ENCODE measurements at places on chromosomes 13 and 19.

GRCh38 chr19:57570707-57571106 is 8.0 kb downstream of the ZNF416 start:
- no peak for DNase-seq

DNA sequence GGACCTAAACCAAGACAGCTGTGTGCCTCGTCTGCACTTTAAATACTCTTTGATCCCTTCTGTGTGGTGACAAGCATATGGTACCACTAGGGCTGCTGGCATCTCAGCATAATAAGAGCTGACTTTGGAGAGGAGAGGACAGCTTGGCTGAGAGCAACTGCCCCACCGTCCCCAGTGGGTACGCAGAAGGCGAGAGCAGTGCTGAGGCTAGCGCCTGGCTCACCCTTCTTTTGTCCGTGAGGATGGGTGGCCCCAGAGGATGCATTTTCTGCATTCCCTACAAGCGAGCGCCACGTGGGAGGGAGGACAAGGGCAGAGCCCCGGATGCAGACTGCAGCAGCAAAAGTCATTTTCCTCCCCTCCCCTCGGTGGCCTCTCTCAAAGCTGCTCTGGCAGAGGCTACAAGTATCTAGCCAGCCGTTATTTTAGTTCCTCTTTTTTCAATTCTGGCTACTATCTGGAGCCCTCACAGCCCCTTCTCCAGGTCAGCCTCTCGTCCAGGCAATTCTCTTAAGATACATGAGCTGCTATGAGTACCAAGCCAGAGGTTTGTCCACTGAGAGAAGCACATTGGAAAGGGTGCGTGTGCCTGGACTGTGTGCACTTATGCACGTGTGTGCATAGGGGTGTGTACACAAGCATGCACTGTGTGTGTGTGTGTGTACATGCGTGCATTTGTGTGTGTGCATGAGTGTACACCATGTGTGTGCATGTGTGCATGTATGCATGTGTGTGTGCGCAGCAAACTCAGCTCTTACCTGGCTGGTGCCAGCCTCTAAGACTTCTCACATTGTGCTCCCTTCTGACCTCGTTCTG is 51.3 kb downstream of the RAB20 start:
- no peak for DNase-seq

DNA sequence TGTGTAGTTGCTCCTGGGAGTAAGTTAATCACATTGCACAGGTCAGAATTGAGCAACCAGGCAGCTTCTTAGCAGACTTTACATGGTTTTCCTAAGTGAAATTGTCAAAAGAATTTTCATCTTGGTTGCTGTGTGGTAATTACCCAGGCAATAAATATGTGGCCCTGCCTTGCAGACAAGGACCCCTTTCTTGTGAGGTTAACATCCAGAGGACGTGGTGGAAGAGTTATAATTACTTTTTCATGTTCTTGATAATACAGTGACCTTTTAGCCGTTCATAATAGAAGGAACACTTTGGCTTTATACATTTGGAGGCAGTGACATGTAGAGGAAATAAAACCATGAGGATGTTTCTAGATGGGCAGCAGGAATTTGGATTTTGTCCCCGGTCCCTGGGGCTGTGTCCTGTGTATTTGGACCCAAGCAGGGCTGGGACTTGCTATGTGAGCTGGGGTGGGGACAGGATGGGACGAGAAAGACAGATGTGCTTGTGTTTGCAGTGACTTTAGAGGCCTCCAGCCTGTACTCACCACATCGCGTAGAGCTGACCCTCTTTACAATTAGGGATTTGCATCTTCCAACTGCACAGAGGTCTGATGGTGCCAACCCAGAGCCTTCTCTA is 156.2 kb downstream of the STK24 start:
- no peak for DNase-seq

DNA sequence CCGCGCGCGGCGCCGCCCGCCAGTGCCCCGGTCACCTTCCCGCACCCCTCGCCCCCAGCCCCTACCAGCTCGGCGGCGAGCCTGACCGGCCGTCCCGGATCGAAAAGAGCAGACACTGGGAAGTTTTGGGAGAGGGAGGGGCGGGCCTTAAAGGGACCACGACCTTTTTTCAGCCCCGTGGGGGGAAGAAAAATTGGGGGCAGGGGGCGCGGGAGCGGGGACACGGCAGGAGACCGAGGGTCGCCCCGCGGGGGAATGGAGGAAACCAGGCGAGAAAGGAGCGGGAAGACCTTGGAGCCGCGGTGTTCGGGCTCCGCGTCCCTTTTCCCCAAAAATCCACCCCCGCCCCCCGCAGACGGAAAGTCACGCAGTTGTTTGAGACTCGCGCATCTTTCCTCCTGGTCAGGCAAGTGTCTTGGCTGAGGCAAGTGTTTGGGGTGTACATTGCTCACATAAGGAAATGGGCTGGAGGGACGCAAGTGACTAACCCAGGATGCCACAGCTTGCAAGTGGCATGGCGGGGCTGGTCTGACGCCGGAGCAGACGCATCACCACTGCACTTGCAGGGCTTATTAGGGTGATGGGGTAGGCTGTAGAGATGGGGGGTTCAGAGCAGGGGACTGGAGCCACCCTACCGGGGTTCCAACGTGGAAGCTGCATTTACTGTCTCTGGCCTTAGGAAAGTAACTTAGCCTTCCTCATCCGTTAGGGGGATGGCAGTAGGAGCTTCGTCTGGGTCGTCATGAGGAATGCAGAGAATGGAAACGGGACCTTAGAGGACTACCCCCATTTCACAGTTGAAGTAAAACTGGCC is 2.7 kb upstream of the HNRNPL start:
- DNase-seq = no peak

- DNase-seq = no peak
Measured at GRCh38 chr19:30178721-30179402, 193.3 kb upstream of the ZNF536 start.

DNA sequence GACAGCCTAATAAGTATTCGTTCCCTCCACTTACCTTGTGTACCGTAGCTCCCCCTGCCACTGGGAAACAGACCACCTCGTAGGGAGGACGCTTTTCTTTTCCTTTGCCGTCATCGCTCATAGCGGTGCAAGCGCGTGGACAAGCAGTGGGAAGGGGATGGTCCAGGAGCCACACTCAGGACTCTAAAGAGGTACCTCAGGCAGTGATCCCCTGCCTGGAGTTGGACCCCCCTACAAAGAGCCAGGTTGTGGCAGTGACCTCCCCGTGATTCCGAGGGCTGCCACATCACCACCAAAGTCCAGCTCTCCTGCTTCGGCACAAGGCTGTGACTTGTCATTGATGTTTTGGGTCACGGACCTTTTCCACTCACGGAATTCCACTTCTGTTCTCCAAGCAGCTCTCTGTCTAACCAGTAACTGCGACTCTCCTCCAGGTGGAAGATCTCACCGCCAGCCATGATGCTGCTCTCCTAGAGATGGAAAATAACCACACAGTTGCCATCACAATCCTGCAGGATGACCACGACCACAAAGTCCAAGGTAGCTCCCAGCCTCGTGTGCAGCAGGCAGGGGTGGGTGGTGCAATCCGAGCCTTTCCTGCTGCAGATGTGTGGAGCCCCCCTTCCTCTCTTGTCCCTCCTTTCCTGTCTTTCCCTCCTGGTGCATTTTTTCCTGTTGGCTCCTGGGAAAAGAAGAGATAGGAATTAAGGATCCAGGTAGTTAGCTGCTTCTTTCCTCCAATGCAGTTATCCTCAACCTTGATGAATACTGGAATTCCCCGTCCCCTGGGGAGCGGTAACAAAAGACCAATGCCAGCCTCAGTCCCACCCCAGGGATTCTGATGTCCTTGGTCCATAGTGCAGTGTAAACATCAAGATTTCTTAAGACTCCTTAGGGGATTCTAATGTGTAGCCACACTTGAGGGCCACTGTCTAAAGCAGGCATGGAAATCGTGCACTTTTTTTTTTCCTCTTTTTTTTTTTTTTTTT is 107.7 kb downstream of the SLC7A1 start:
- no peak for DNase-seq

- no peak for DNase-seq
Measured at GRCh38 chr13:24648983-24649687, 31.1 kb upstream of the ATP12A start.

DNA sequence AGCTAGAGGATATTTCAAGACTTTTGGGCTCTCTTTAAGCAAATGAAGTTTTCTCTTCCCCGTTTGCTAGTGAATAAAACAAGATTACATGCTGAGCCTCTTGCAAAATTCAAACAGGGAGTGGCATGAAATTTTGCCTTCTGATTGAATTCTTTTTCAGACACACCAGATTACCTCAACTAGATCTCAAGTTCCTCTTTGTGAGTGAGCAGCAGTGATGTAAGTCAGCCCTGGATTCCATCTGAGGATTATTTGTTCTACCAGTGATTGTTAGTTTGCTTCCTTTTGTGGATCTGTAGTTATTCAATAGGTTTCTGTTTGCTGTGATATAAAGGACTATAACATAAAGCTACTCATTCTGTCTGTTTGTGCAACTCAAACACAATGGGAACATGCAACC is 407.7 kb downstream of the LMO7 start:
- DNase-seq = no peak

- no peak for DNase-seq
Measured at GRCh38 chr13:106001443-106001842, 534.0 kb downstream of the EFNB2 start.

GRCh38 chr13:54368387-54368786 is 1339.8 kb downstream of the OLFM4 start:
- DNase-seq = no peak

- no peak for DNase-seq
Measured at GRCh38 chr19:40671404-40671803, 19.0 kb downstream of the NUMBL start.

- no peak for DNase-seq
Measured at GRCh38 chr13:93230261-93230855, 3.8 kb downstream of the GPC6 start.

DNA sequence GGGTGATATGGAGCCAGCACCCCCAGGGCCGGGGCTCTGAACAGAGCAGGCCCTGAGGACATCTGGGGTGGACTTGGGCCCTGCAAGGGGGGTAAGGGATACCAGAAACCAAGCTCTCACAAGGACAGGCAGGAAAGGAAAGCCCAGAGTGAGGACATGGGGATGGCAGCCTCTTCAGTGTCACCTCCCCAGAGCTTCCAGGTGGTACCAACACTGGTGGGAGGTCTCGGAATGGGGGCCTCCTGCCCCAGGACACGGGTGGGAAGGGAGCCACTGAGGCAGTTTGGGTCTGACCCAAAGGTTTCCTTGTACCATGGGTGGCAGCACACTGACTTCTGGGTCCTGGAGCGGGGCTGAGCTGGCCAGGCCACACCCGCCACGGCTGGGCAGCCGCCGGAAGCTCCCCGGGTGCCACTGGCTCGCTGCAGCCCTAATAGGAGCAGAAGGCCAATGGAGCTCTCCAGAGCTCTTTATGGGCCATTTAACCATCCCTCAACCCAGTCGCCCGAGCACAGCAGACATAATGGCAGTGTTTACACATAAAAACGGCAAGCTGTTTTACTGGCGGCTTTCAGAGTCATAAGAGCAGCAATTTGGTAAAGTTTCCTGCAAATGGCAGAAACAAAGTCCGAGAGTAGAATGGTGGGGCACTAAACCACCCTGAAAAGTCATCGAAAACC is 59.3 kb downstream of the PEPD start:
- DNase-seq = no peak

DNA sequence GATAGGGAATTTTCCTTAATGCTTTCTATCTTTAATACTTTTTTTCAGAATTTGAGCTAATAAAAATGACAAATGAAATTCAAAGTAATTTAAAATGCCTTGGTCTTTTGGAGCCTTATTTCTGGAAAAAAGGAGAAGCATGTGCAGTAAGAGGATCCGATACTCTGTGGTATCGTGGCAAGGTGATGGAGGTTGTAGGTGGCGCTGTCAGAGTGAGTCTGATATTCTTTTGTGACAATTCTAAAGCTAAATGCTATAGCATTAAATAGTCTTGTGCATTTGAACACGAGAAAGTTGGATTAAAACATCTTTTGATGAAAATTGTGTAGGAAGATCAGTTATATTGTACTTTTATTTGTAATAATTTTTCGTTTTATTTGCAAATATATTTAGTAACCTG is 95.0 kb downstream of the RNF17 start:
- DNase-seq = no peak

- no peak for DNase-seq
Measured at GRCh38 chr19:31450696-31451095, 101.5 kb upstream of the TSHZ3 start.

GRCh38 chr19:53045536-53045935 is 996 bp downstream of the ERVV-2 start:
- no peak for DNase-seq

DNA sequence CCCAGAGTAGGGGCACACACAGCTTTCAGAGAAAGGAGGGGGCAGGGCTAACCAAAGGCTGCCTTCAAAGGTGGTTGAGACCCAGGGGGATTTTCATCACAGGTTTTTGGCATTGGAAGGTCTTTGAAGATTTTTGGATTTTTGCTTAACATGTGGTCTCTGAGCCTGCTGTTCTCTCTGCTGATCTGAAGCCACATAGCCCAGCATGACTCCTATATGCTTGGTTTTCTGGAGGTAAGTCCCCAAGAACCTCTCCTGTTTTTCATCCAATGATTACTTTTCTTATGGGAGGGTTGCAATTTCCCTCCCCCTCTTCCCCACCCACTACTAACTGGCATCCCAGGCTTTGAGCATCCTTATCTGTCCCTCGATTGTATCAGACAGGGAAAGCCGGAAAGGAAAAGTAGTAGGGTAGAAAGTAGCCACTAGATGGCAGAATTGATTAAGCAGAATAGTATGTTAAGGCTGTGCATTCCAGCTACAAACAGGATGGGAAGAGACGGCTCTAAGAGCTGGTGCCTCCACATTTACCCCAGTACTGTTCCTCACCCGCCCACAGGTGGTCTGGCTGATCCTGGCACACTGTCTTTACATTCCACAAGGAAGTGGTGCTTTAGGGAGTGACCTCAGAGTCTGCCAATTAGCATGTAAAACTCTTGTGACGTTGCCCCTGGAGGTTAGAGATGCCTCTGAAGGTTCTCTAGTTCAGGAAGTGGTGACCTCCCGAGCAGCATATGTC is 218.9 kb upstream of the EDNRB start:
- DNase-seq = no peak

DNA sequence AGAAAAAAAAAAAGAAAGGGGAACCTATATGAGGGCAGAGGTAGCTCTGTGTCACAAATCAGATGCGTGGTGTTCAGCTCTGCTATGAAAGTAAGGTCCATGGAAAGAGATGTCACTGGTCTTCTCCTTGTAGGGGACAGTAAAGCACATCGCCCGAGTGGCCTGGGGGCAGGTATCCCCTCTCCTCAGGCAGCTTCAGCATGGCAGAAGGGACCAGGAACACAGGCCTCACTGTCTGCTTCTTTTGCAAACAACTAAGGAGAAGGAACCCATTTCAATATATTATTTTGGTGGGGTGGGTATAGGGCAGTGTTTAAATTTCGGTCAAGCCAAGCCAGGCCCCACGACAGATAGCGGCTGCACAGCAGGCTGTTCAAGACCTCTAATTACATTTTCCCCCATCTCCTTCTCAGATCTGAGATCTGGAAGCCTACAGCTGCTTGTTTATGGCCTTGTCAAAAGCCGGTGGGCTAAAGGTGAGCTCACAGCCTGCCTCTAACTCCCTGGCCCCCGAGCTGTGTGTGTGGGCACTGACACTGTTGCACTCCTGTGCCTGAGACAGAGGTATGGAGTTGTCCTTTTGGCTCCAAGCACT is 72.8 kb downstream of the HSPH1 start:
- DNase-seq = no peak

- DNase-seq = no peak
Measured at GRCh38 chr19:16836115-16837034, 7.2 kb downstream of the SIN3B start.

- DNase-seq = no peak
Measured at GRCh38 chr13:31756346-31756745, 17.0 kb downstream of the RXFP2 start.
